Iris pigment epithelial cell (primary cell): ENCODE measurements at places on chromosomes 4 and X.
A peak's percentile ranks its signal among the peaks of the same experiment; 100 is the strongest.

DNA sequence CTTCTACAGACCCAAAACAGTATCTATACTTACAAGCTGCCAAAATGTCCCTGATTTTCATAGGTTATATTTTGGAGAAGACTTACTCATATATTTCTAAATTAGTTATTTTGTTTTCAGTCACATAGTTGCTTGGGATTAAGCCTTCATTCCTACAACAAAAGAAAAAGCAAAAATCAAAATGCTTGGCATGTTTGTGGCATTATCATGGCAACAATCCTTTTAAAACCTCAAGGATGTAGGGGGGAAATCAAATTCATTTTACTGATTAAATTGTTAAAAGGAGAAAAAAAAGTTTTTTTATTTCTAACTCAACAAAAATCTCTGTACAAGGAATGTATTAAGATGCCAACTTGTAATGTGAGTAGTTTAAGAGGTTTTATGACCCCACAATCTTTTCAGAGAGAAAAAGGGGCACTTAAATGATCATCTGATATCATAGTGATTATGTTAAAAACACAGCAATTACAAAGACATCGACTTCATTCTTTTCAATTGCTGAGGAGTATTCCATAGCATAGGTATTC is 23.5 kb downstream of the TXK start:
- no peak for DNase-seq

- DNase-seq: no peak
Observed at GRCh38 chrX:66015900-66016689, 23.8 kb downstream of the VSIG4 start.

DNA sequence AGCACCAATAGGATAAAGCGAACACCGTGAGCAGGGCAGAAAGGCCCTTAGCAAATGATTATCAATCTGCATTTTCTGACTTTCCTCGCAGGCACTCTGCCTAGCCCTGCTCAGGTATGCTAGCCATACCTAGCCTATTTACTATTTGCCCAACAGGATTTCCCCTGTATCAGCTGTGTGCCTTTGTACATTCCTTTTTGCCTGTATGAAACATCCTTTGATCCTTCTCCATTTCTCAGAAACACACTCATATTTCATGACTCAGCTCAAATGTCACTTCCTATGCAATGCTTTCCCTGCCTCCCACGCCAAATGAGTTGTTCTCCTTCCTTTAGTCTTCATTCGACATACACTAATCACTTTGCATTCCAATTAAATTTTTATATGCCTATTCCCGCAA is 37.2 kb downstream of the PCDH7 start:
- peak; percentile 94 for DNase-seq

DNA sequence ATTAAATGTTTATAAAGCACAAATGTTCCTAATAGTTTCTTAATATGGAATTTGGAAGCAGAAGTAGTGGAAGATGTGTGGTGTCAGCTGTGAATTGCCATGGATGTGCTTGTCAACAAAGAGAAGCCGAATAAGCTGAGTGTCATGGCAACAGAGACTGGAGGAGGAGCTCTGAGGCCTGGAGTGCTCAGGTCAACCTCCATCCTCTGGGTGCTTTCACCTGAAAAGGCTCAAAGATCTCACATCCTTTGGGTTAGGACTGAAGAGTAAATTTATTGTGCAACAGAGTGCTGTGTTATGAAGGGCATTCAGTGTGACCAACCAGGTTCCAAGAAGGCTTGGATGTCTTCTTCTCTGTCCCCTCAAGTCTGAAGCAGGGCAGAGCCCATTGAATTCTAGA is 18.7 kb downstream of the SGMS2 start:
- DNase-seq: no peak

- no peak for DNase-seq
Observed at GRCh38 chr4:159014859-159015258, 88.0 kb upstream of the RAPGEF2 start.

- DNase-seq: no peak
Observed at GRCh38 chr4:151807220-151807619, 46.4 kb upstream of the GATB start.

DNA sequence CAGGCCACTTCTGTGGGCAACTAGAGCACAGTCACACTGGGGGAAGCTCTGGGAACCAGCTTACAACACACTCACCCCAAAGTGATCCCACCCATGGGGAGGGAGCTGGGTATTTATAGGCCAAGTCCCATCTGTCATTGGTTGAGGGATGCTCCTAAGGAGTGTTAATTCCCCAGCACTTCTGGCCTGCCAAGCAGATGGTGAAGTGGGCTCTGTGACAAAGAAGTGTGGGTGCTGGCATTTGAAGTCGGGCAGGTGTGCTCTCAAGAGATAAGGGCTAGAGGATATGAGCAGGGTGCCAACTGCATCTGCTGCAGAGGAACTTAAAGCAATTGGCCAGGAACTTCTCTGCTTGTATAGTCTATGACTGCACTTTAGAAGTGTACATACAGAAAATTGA is 30.9 kb downstream of the PTCHD1 start:
- DNase-seq: no peak

- DNase-seq: peak; percentile 14
Observed at GRCh38 chr4:61003301-61003700, 196.8 kb upstream of the ADGRL3 start.

GRCh38 chr4:73434311-73434710 is 1.7 kb upstream of the AFP start:
- DNase-seq: peak; percentile 16

- no peak for DNase-seq
Observed at GRCh38 chr4:153485860-153486259, 19.7 kb downstream of the TMEM131L start.

DNA sequence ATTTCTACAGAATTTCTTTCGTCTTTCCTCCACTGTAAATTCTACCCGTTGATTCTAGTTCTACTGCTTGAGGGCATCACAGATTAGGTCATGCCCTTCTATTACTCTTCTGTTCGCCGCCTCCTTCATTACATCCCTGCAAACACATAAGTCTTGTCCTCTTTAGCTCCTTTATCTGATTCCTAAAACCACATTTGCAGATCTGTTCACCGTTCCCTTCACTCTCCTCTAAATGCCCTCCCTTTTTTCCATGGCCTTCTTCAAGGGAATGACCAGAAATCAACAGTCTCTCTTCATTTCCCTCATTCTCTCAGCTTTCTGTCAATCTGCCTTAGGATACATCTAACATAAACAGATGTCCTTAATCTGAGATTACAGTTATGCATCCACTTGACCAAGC is 43.1 kb downstream of the BTC start:
- no peak for DNase-seq

GRCh38 chrX:43693602-43694406 is 37.7 kb downstream of the MAOA start:
- DNase-seq: no peak

DNA sequence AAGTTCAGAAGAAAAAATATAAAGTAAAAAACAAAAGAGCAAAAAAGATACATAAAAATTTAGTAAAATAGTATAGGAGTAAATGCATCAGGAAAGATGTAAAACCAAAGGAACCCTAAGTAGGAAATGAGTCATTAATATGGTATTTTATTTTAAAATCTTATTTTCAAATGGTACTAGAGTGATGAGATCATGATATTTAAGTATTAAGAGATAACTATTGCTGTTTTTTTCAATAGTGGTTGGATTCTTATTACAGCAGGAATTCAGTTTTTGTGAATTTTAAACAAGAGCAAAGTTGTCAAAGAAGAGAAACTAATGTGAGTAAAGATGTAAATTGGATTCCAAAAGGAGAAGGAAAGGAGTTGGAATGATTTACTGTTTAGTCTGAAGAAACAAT is 20.0 kb downstream of the EMCN start:
- peak; percentile 26 for DNase-seq
